ENCODE measurements at places on chromosomes 2 and 18. TPM values are rescaled to one million over a fixed set of nuclear protein-coding genes. Genes with fewer than 3 reads are reported as not detected.

SCN2A gene
- 0.30 TPM for total RNA-seq

FASTKD1 gene
- total RNA-seq: 111 TPM

SPEG gene
- total RNA-seq: 111 TPM

USP37 gene
- 6.6 TPM for total RNA-seq

GAL3ST2 gene
- total RNA-seq: not detected

PKP4 gene
- total RNA-seq: 70.4 TPM

ST6GAL2 gene
- total RNA-seq: 0.12 TPM

RGPD4 gene
- total RNA-seq: 0.10 TPM

DNA sequence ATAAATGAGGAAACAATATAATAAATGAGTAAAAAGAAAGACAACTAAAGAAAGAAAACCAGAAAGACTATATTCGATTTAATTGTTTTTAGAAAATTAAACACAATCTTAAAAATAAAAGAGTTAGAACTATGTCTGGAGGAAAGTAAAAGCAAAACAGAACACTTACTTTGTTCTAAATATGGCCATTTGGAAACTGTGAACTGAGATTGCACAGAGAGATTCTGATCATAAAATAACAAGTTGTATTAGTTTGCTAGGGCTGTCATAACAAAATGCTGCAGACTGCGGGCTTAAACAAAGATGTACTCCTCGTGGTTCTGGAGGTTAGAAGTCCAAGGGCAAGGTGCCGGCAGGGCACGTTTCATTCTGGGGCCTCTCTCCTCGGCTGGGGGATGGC, 128.1 kb upstream of the AQP4 start:
- DNase-seq: no peak

- DNase-seq: peak; percentile 43
Observed at GRCh38 chr2:127176371-127177311, 43.5 kb downstream of the CYP27C1 start.

DNA sequence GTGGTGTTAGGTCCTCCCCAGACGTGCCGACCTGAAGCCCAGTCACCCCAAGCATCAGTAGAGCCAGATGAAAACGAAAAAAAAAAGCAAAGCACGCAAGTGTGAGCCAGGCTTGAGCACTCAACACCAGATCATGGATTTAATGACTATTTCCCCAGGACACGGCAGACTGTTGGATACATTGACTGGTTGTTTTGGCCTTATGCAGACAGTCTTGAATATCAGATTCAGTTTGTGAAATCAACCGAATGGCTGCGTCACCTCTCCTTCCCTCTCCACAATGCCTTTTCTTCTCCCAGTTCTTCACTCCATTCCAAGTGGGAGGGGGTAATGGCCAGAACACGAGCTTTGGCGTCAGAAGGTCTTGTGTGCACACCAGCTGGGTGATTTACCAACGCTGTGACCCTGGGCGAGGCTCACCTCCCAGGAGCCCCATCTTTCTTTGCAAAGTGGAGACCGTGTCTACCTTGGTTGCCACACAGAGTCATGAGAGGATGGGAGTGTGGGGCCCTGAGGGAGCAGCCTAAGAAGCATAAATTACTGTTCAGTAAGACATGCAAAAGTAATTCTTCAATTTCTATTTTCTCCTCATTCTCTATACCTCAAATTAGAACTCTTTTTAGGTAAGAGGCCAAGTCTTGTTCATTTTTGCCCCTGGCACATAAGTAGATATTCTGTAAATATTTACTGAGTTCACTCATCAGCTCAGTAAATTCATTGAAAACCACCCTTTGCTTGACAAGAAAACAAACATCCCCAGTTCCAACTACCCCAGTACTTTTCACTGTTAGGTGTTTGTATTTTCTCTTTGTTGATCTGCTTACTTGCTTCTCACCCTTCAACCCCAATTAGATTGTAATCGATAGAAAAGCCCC, 181.1 kb upstream of the COPS8 start:
- DNase-seq: no peak

- no peak for DNase-seq
Observed at GRCh38 chr2:239912171-239912937, 112.8 kb downstream of the NDUFA10 start.

- DNase-seq: peak; percentile 54
Observed at GRCh38 chr2:121902171-121902591, 146.7 kb downstream of the TSN start.

DNA sequence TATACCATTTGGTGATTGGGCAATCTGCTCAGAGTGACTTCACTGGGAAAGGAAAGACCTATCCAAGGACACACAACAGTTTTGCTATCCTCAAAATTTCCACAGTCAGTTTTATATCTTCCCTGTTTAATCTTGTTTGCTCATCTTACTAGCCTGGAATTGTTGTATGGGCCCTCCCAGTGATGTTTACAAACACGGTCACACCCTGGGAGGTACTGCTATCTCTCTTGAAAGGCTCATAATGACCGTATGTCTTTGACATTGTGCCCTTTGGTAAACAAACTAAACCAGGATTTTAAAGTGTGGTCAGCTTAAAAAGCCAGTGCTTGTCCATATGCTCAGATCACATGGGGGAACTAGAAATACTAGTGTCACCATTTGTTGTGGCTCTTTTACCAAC, 277.0 kb downstream of the CDH2 start:
- DNase-seq: no peak

DNA sequence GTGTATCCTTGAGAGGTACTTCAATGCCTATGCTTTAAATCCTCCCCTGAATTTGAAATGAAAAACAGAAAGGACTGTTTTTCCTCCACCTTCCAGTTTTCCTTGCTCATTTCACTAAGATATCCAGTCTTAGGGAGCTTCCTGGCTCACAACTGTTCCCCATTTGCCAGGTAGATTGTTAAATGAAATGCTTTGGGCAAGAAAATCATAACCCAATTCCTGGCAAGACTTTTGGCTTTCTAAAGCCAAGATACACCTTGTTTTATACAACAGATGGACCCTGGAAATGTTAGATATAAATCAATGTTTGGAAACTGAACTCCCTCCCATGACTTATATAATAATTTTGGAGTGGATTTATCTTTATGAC, 3.6 kb upstream of the CHMP3 start:
- no peak for DNase-seq

DNA sequence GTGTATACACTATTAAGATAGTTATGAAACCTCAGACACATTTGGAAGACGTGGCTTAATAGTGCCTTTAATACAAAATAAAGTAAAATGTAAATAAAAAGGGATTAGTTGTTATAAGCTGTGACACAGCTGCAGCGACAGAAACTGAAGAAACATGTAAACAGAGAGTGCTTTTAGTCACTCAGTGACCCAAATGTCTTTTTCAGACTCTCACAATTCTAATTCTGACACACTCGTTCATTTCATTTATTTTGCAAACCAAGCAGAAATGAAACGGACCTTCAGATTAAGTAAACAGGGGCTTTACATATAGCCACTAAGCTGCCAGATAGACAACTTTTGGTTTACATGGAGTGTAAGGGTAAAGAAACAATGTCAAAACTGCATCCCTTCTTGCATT, 181.0 kb upstream of the ETAA1 start:
- no peak for DNase-seq

DNA sequence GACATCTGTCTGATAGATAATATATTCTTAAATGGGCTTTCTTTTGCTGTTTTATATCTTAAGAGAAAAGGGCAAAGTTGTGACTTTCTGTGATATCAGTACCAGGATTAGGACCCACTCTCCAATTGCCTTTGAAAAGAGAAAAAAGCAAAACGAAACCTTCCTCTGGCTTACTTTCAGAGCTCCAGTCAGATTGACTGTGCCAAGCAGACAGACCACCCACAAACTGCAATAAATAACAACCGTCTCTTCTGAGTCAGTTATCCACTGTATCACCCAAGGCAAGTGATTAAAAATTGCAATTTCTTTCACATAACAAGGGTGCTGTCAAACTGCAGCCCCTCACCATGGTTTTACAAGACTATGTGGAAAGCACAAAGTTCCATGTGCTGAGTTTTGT, 230.5 kb upstream of the SETBP1 start:
- no peak for DNase-seq

DNA sequence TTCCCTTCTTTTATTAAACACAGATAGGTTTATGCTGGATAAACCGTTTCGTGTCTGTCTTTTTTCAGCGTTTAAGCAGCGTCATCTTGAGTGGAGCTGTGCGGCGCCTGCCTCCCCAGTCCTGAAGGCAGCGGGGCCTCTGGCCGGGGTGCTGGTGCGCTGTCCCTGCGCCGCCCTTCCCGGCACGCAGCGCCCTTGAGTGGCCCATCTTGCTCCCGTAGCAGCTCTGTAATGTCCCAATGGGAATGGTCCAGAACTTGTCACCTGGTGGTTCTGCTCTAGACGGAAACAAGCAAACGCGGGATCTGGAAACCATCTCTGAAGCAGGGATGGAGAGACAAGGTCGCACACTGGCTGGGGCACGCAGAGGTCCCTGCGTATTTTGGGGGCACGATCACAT, 24.5 kb downstream of the PRELID3A start:
- DNase-seq: no peak

- no peak for DNase-seq
Observed at GRCh38 chr2:120575966-120576365, 159.7 kb upstream of the GLI2 start.

DNA sequence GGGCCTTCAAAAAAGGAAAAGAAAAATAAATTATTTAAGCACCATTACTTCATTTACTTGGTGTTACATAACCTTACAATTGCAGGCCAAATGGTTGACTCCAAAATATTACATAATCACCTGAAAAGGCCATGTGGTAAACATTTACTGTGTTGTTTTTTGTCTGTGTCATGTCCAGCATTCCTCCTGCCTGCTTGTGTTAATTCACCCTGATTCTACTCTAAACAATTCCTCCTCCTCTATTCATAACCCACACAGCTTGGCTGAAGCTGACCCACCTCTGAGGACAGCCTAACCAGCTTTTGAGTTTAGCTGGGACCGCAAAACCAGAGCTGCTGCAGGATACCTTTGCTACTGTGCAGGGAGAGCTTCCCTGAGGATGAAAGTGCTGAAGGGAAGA, 35.4 kb downstream of the TMX3 start:
- DNase-seq: no peak

GRCh38 chr18:79982736-79983135, 5.6 kb downstream of the TXNL4A start:
- no peak for DNase-seq

DNA sequence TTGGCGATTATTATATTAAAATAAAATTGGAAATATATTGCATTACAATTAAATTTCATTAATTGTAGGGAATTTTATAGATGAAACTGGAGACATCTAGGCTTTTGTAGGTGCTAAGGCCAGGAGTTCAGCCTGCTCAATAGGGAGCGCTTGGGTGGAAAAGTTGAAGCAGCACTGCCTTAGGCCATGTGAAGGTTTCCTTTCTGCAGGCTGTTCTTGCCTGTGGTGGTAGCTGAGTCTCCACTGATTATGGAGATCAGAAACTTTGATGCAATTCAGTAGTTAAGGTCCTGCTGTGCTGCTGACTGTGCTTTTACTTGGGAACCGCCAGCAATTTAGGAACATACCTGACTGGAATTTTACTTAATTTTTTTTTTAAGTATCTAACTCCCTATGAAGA, 179.9 kb upstream of the BOD1L2 start:
- no peak for DNase-seq

- no peak for DNase-seq
Observed at GRCh38 chr2:150162241-150162942, 325.1 kb downstream of the RND3 start.

GRCh38 chr2:195006856-195007255, 650.2 kb upstream of the SLC39A10 start:
- DNase-seq: no peak

DNA sequence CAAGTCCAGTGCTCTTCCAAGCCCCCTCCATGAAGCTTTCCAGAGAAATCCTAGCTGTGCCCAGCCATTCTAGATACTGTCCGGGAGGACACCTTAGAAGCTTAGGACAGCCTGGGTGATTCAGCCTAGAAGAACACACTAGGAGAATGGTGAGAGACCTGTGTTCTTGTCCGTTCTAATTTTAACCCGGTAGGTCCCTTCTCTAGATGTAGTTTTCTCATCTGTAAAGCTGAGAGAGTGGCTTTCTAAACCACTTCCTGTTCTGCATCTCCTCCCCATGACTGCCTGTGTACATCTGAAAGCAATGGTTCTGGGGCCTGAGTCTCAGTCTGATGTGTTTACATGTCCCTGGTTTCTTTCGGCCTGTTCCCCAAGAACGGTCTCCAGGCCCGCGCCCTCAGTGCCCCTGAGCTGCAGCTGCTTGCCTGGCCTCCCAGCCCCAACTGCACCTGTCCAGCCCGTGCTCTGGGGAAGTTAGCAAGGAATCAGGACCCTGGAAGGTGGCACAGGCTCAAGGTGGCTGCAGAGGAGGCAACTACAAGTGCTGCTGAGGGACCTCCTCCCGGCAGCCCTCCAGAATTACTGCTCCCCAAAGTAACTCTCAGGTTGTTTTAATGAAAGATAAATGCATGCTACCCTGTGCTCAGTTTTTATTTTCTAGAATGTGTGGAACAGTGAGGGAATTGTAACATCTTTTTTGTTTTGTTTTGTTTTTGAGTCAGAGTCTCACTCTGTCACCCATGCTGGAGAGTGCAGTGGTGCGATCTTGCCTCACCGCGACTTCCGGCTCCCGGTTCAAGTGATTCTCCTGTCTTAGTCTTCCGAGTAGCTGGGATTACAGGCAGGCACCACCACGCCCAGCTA, 105.9 kb downstream of the LBH start:
- no peak for DNase-seq
